ENCODE measurements at places on chromosomes 2 and 18. TPM values are rescaled to one million over a fixed set of nuclear protein-coding genes. Genes with fewer than 3 reads are reported as not detected.

The ABCG5 gene
- total RNA-seq, result not detected

DNA sequence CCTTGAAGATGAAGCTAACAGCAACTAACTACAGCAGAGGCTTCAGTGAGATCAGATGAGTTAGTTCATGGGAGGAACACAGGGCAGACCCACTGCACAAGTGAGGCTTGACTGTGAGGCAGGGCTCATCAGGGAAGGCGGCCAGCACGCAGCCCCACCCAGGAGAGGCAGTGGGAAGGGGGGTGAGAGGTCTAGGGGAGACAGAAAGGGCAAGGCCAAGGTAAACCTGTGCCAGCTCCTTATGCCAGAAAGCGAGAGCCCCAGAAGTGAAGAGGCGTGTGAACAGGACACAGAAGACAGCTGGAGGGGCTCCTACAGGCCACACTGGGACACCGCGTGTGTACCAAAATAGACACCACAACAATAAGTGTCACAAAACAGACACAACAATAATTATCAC is 48.6 kb downstream of the ANO7 start:
- no peaks in the 10 kb centered on the region for H3K27me3 ChIP-seq
- DNase-seq, result no peak
- H3K4me1 ChIP-seq, result peaks cover 7% of the 10 kb centered on the region

DNA sequence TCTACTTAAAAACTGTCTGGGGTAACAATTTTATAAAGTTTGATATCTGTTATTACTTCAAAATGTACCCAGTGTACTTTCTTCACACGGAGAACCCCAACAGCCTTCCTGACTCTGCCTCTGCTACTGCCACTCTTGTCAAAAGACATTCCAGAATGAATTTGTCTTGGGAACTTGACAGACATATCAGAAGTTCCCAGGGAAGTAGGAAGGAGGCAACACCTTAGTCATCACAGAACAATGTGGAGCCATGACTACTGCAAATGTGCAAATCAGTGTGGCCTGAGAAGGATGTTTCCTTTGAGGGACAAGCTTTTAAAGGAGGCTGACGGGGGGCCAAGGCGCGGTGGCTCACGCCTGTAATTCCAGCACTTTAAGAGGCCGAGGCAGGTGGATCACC is 133.8 kb upstream of the RNF152 start:
- H3K4me1 ChIP-seq, result peaks cover 4% of the 10 kb centered on the region
- peak; percentile 83 for DNase-seq
- H3K4me3 ChIP-seq, result no peak overlapping the region
- H3K27ac ChIP-seq, result no peak overlapping the region
- no peaks in the 10 kb centered on the region for H3K27me3 ChIP-seq
- no peaks in the 10 kb centered on the region for H3K36me3 ChIP-seq

DNA sequence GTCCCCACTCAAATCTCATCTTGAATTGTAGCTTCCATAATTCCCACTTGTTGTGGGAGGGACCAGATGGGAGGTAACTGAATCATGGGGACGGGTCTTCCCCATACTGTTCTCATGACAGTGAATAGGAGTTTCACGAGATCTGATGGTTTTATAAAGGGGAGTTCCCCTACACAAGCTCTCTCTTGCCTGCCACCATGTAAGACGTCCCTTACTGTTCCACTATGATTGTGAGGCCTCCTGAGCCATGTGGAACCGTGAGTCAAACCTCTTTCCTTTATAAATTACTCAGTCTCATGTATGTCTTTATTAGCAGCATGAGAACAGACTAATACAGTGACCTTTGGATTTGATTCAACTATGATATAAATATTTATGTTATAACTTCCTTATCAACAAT is 78.0 kb downstream of the CYRIA start:
- no peak for DNase-seq
- no peaks in the 10 kb centered on the region for H3K36me3 ChIP-seq
- H3K4me3 ChIP-seq, result no peak overlapping the region
- no peaks in the 10 kb centered on the region for H3K4me1 ChIP-seq
- H3K27me3 ChIP-seq, result no peaks in the 10 kb centered on the region

DNA sequence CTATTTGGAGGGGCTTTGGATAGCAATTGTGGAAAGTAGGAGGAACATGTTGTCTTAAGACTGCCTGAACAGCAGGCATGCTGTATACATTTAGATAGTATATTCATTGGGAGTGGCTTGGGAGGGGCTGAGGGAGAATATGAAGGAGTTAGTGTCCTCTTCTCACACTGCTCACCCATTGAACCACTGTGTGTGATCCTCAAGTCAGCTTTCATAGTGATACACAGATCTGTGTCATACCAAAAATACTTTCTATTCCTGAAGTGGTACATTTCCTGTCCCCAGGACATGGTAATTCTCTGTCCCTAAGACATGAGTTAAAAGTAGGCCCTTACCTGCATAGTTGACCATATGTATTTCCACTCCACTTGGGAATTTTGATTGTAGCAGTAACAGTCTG is 9.6 kb downstream of the NEMP2 start:
- no peak for DNase-seq
- no peak overlapping the region for H3K27ac ChIP-seq
- H3K4me1 ChIP-seq, result no peaks in the 10 kb centered on the region
- H3K36me3 ChIP-seq, result no peaks in the 10 kb centered on the region
- no peaks in the 10 kb centered on the region for H3K27me3 ChIP-seq

DNA sequence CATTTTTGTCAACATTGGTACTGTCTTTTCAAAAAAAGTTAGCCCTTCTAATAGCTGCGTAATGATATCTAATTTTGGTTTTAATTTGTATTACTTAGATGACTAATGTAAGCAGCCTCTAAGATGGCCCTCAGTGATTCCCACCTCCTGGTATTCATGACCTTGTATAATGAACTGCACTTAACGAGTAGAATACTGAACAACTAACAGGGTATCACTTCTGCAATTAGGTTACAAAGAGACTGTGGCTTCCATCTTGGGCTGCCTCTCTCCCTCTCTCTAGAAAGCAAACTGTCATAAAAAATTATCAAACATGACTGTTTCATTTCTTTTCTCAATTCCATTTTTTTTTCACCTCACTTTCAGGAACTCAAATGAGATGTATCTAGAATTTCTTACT is 120.9 kb downstream of the RNF152 start:
- H3K27ac ChIP-seq, result no peak overlapping the region
- H3K4me3 ChIP-seq, result no peak overlapping the region
- no peak for DNase-seq
- H3K36me3 ChIP-seq, result no peaks in the 10 kb centered on the region
- no peaks in the 10 kb centered on the region for H3K27me3 ChIP-seq

- no peak overlapping the region for H3K27ac ChIP-seq
- peaks cover 8% of the 10 kb centered on the region for H3K36me3 ChIP-seq
- DNase-seq, result peak; percentile 69
- no peaks in the 10 kb centered on the region for H3K27me3 ChIP-seq
- H3K4me3 ChIP-seq, result no peak overlapping the region
Measured at GRCh38 chr2:157784169-157784822, 91.8 kb downstream of the ACVR1 start.

The IRS1 gene
- total RNA-seq, result 7.5 TPM

GRCh38 chr2:223232285-223232684 is 180.3 kb downstream of the KCNE4 start:
- no peak for DNase-seq
- H3K27me3 ChIP-seq, result peaks cover 15% of the 10 kb centered on the region
- H3K4me1 ChIP-seq, result peaks cover 2% of the 10 kb centered on the region

DNA sequence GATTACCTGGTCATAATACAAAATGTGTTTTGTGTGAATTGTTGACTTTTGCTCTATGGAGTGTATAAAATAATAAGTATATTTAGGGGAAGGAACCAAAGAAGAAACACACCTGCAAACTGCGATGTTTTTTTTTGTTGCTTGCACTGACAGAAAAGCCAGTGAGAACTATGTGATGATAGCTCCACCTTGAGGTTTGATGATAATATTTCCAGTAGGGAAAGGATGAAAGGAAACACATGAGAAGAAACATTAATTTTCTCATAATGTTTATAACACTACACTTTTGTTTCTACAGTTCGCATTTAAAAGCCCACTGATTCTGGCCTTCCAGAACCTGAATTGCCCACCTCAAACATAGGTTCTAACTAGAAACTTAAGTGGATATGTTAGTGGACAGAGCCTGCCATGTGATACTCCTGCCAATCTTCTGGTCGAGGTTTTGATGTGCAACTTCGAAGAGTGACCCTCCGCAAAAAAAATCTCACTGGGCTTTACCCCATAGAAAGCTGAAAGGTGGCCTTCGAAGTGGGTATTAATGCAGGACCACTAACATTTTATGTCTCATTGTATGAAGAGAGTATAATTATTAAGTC is 476.4 kb upstream of the SPHKAP start:
- no peak overlapping the region for H3K4me3 ChIP-seq
- H3K27me3 ChIP-seq, result no peaks in the 10 kb centered on the region
- no peaks in the 10 kb centered on the region for H3K4me1 ChIP-seq
- H3K27ac ChIP-seq, result no peak overlapping the region
- DNase-seq, result no peak

DNA sequence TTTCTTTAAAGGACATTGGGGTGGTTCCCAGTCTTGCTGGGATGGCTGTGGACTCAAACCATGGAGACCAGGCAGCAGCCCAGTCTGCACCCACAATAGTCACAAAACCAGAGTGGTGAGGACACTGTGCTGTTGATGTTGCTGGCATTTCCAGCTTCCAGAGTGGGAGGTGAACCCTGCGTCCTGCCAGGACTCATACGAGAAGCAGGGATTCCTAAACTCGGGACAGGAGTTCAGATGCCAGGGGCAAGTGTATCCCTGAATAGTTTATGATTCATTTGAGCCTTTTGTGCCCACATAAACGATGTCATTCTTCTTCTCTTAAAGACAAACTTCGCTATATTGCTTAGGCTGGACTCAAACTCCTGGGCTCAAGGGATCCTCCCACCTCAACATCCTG is 62.8 kb downstream of the TCF7L1 start:
- no peak overlapping the region for H3K27ac ChIP-seq
- no peaks in the 10 kb centered on the region for H3K4me1 ChIP-seq
- no peak overlapping the region for H3K4me3 ChIP-seq
- DNase-seq, result no peak

GRCh38 chr2:77363277-77363676 is 158.9 kb downstream of the LRRTM4 start:
- H3K27ac ChIP-seq, result no peak overlapping the region
- H3K36me3 ChIP-seq, result no peaks in the 10 kb centered on the region
- H3K4me1 ChIP-seq, result no peaks in the 10 kb centered on the region
- H3K4me3 ChIP-seq, result no peak overlapping the region
- DNase-seq, result no peak

- H3K36me3 ChIP-seq, result no peaks in the 10 kb centered on the region
- H3K27me3 ChIP-seq, result peaks cover 18% of the 10 kb centered on the region
- peak overlapping the region; percentile 63 for H3K27ac ChIP-seq
- H3K4me1 ChIP-seq, result no peaks in the 10 kb centered on the region
- peak; percentile 85 for DNase-seq
- H3K4me3 ChIP-seq, result peak overlapping the region; percentile 85
Measured at GRCh38 chr2:127219171-127220070, 678 bp downstream of the CYP27C1 start.

- H3K27me3 ChIP-seq, result no peaks in the 10 kb centered on the region
- DNase-seq, result no peak
- no peak overlapping the region for H3K4me3 ChIP-seq
- no peak overlapping the region for H3K27ac ChIP-seq
- no peaks in the 10 kb centered on the region for H3K36me3 ChIP-seq
- H3K4me1 ChIP-seq, result no peaks in the 10 kb centered on the region
Measured at GRCh38 chr2:68835621-68836020, 35.6 kb downstream of the BMP10 start.

DNA sequence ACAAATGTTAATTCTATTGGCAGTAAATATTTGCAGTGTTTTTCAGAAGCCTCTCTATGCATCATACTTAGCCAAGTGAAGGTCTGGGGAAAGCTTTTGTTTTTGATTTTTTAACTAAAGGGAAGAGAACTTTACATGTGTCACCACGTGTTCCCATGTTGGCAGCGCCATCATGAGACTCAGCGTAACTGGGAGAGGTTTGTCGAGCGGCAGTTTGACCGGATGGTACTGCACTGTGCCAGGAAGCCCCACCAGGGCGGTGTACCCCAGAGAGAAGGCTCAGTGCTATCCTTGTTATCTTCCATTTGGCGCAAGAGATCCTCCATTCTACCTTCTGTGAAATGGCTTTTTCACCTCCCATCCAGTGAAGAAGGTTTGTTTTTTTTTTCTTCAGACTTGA is 38.5 kb downstream of the KIF5C start:
- DNase-seq, result no peak
- H3K4me3 ChIP-seq, result no peak overlapping the region
- no peak overlapping the region for H3K27ac ChIP-seq
- H3K36me3 ChIP-seq, result no peaks in the 10 kb centered on the region
- H3K4me1 ChIP-seq, result no peaks in the 10 kb centered on the region

The CLEC4F gene
- total RNA-seq, result not detected

GRCh38 chr2:205424326-205424725 is 258.0 kb upstream of the NRP2 start:
- DNase-seq, result peak; percentile 57
- H3K4me1 ChIP-seq, result peaks cover 5% of the 10 kb centered on the region
- H3K27me3 ChIP-seq, result no peaks in the 10 kb centered on the region
- no peaks in the 10 kb centered on the region for H3K36me3 ChIP-seq

GRCh38 chr2:157339965-157340655 is 14.5 kb upstream of the ERMN start:
- no peaks in the 10 kb centered on the region for H3K27me3 ChIP-seq
- no peaks in the 10 kb centered on the region for H3K4me1 ChIP-seq
- no peak overlapping the region for H3K27ac ChIP-seq
- no peaks in the 10 kb centered on the region for H3K36me3 ChIP-seq

The RGPD3 gene
- total RNA-seq, result 0.25 TPM

The TPO gene
- not detected for total RNA-seq

DNA sequence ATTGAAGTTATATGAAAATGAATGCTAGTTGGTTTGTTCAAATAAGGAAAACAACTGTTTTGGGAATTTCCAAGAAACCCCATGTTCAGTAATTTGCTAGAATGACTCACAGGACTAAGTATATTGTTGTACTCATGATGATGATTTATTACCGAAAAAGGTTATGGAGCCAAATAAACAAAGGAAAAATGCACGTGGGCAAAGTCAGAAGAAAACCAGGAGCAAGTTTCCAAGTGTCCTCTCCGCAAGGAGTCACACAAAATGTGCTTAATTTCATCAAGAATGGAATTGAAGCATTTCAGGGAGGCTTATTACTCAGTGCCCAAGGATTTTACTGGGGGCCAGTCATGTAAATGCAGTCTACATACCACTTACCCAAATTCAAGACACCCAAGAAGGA is 1652.4 kb upstream of the TMEFF2 start:
- no peak overlapping the region for H3K27ac ChIP-seq
- no peaks in the 10 kb centered on the region for H3K36me3 ChIP-seq
- no peak for DNase-seq
- H3K27me3 ChIP-seq, result no peaks in the 10 kb centered on the region
- no peaks in the 10 kb centered on the region for H3K4me1 ChIP-seq

DNA sequence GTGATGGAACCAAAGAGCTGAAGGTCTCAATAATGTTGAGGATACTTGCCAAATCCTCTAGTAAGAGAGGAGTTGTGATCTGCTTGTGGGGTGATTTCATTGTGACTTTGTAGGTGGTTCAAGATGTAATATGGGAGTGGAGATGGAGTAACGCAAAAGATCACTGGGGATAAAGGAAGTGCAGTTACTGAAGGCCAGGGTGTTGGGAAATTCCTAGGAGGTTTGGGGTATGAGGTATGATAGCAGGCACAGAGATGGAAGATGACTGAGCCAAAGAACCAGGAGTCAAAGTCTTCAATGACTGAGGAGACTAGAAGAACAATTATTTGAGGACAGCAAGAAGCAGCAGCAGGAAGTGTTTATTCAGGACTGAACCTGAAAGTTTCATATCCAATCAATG is 222.6 kb downstream of the NCKAP5 start:
- H3K4me3 ChIP-seq, result no peak overlapping the region
- no peaks in the 10 kb centered on the region for H3K4me1 ChIP-seq
- H3K27me3 ChIP-seq, result no peaks in the 10 kb centered on the region
- no peak for DNase-seq
- no peak overlapping the region for H3K27ac ChIP-seq

GRCh38 chr2:207357216-207357615 is 172.5 kb upstream of the CREB1 start:
- H3K27ac ChIP-seq, result no peak overlapping the region
- no peak for DNase-seq
- H3K4me1 ChIP-seq, result no peaks in the 10 kb centered on the region
- no peaks in the 10 kb centered on the region for H3K36me3 ChIP-seq
